ENCODE measurements at places on chromosomes 11 and 22.

DNA sequence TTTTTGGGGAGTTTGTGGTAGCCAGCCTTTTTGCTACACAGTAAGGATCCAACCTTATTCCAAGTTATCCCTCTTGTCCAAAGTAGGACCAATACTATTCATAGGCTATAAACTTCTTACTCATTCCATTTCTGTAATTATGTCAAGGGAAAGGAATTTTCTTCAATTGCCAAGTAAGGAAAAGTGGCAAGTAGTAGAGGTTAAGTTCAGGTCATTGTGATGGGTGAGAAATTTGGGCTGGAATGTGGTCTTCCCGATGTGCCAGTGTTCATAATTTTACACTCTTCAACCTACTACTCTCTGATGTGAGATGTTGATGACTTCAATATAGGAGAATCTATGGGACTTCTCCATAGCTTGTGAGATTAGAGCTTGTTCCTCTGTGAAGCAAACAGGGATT, 648.8 kb downstream of the METTL15 start:
- DNase-seq = no peak

GRCh38 chr11:46680164-46680760, 20.2 kb downstream of the ARHGAP1 start:
- no peak for DNase-seq

DNA sequence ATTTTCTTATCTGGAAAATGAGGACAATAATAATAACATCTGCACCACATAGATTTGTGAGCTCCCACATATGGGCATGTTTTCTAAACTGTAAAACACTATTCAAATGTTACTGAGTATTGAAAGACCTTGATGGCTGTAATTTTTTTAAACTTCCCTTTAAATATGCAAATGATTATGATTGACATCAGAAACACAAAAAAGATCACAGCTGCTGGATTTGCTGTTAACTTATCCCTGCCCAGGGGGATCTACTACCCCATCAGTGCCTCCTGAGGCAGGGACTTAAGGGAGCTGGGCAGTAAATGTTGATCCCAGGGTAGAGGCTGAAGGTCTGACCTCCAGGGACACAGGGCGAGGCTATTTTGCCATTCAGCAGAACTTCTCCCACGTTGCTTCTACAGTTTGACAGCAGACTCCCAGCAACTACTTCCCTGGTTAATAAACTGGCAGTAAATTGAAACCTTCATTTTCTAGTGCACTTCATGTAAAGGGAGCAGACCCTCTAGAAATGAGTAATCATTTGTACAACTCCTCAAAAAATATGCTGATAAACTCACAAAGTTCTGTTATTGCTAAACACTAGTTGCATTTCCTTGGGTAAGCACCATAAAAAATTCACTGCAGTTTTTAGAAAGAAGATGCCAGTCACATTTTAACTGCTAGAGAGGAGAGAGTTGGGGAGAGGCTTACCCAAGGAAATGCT, 20.3 kb downstream of the TMPRSS5 start:
- no peak for DNase-seq

GRCh38 chr11:28009996-28010395, 98.0 kb downstream of the KIF18A start:
- no peak for DNase-seq

DNA sequence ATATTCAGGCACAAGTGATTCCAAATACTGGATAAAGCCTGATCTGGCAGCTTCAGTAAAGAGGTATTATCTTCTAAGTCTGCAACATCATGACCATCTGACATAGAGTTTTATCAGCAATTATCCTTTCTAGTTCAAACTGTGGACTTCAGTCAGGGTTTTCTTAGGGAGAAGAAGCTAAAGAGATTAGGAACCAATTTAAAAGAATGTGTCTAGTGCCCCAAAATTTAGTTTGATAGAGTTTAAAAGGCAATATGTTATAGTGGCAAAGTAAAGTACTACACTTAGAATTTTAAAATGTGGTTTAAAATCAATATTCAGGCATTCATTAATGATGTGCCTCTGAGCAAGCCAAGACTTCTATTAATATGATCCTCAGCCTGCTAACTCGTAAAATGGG, 5.4 kb downstream of the PAK1 start:
- no peak for DNase-seq

- DNase-seq = no peak
Measured at GRCh38 chr11:23569134-23569533, 708.9 kb upstream of the CCDC179 start.

GRCh38 chr22:45631140-45631840, 40.3 kb upstream of the ATXN10 start:
- no peak for DNase-seq

DNA sequence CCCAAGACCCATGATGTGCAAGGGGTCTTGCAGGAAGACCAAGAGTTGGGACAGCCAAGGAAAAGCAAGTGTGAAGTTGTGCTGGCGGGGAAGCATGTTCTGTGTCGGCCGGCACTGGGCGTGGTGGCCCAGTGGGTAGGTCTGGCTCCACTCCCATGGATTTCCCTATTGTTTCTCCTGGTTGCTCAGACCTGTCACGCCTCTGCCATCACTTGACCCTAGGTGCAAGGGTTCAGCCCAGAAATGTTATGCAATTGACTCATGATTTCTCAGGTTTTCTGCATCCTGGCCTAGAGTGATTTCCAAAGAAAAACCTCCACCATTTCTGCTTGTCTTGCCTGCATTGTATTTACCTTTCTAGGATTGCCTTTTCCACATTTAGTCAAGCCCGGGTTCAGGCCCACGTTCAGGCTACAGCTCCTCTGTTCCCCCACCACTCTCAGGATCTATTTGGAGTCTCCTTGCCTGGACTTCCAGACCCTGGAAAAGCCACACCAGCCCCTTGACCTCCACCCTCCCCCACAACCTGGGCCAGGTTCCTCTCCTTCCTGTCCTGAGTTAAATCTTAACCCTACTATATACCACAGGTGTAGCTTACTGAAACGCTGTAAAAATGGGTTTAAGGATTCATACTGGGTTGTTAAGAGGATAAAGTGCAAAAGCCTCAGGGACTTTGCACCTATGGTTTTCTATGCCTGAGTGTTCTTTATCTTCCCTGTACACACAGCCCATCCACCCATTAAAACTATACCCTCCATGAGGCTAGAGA, 17.5 kb upstream of the FOLR1 start:
- no peak for DNase-seq

GRCh38 chr22:46044621-46045458, 67.9 kb upstream of the WNT7B start:
- DNase-seq = peak; percentile 56

GRCh38 chr11:7527029-7527428, 13.2 kb downstream of the PPFIBP2 start:
- DNase-seq = no peak

DNA sequence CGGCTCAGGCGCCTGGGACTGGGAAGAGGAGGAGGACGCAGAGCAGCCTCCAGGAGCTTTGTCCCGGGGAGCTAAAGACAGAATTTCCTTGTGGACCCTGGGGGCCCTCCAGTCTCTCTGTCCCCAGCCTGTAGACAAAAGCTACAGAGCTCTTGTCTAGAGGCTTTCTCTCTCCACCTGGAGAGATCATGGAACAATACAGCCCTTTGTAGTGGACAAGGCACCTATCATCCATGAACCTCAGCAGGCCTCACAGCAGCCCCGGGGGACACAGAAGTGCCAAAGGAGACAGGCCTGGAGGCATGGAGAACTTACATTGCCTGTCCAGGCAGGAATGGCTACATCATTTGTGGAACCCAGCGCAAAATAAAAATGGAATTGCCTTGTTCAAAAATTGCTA, 55.7 kb upstream of the TTLL12 start:
- DNase-seq = no peak

DNA sequence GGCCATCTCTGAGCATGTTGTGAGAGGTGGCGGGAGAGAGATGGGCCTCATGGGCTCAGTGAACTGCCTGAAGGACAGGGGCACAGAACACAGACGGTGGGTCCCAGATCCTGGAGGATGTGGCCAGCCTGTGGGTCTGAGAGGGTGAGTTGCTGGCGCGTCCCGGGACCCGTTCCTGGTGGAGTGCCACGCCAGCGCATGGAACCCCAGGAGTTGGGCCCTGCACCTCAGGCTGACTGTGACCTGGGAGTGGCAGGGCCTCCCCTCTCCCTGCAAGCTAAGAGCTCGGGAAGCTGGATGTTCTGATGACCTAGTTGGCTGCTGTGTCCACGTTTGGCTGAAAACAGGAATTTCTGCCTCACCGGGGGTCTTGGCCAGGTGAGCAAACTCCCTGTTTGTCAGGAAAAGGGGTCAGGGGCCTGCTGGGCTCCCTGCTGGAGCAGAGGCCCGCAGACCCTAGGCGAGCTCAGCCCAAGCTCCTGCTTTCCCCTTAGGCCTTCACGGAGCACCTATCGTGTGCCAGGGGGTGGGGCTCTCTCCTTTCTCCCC, 15.0 kb downstream of the LRRC32 start:
- no peak for DNase-seq

GRCh38 chr22:28207281-28208030, 288.4 kb upstream of the PITPNB start:
- DNase-seq = no peak

DNA sequence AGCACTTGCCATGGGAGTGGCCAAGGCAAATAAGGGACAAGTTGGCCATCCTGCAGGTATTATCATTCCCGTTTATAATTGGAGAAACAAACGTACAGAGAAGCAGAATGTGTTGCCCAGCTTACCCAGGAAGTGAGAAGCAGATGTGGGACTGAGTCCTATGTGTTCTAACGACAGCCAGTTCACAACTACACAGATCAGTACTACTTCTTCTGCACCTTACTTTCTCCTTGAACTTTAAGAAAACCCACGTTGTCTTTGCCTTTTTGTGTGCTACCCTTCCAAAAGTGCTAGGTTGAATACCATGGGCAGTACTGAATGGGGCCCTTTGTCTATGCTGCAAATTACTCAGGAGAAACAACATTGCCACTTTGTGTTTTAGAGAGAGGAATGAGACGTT, 62.8 kb upstream of the BLID start:
- DNase-seq = no peak

DNA sequence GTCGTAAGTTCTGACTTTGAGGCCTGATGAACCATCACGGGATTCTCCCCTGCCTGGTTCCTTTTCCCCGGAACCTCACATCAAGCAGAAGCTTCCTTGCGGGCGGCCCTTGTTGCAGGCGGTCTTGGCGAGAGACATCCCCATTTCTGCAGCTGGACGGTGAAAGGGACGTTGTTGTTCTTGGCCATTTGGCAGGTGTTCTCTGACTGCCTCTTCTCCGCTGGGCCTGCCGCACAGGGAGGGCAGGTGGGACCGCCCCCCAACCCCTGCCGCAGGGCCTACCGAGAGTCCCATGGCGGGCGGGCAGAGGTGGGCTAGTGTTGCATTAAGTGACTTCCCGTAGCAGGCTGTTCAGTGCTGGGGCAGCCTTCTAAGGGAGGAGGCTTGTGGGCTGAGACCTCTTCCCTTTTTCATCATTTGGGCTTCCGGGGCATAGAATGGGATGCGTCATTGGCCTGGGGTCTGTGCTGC, 26.9 kb upstream of the GRAMD4 start:
- no peak for DNase-seq

DNA sequence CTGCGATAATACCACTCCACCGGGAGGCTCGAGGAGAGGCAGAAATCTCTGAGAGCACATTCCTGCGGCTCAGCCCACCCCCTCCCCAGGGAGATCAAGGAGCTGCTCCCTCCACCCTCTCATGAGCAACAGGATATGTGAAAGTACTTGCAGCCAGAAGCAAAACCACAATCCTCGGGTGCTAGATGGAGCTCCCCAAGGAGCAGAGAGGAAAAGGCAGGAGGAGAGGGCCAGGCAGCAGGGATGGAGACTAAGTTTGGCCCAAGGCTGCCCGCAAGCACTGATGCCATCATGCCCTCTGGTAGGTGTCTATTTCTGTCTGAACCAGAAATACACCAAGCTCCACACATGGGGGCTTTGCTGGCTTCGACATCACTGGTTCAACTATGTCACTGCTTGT, 22.3 kb downstream of the VPS37C start:
- no peak for DNase-seq

GRCh38 chr11:46617972-46618314, 590 bp downstream of the ATG13 start:
- no peak for DNase-seq

DNA sequence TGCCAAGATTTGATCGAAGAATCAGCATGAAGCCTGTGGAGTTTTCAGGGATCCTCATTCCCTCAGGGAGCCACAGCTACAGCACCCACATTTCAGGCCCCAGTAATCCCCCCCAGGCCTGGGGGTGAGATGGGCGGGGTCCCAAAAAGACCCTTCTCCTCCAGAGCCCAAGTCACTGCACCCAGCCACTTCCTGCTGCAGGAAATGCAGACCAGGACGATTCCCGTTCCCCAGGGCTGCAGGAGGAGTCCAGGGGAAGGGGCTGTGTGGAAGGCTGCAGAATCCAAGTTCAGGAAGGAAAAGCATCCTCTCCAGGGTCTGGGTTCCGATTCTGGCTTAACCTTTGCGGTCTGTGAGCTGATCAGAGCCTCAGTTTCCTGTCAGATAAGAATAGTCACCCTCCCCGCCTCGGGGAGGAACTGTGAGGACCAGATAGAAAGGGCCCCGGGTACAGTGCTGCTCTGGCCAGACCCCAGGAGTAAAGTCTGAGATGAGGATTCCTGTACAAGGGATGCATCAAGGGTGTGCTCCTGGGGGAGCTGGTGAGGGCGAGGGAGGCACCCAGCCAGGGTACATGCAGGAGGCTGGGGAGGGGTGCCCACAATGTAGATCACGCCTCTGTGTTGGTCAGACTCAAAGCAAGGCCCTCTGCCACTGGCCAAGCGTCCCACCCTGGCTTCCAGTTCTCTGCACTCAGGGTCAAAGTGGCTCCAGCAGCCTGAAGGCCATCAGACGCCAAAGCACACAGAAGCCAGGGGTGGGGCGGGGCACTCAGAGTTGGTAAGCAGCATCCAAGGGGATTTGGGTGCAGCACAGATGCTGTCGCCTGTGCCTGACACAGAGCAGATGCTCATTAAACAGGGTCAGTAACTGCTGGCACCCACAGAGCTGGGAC, 30.1 kb upstream of the TP53I11 start:
- DNase-seq = no peak

- DNase-seq = no peak
Measured at GRCh38 chr22:38554281-38554680, 15.7 kb downstream of the DMC1 start.

- DNase-seq = no peak
Measured at GRCh38 chr11:96049426-96049825, 125.5 kb upstream of the MTMR2 start.

DNA sequence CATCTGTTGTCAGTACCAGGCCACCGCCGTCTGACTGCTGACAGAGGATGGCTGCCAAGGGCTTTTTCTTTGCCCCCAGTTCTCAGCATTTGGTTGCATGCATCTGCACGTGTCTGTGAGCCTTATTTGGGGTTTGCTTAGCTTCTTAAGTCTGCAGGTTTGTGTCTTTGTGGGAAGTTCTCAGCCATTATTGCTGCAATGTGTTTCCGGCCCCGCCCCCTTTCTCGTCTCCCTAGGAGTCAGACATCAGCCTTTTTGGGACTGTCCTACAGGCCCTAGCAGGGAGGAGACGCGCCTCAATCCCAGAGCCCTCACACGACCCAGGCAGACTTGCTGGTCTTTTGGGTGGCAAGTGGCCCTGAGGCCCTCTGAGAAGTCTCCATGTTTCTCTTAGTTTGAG, 8.0 kb downstream of the MOB2 start:
- no peak for DNase-seq

All from activated T-cell treated with anti-CD3 and anti-CD28 coated beads, Interleukin-2, amount 50 U/mL, for 1 hour (primary cell).